ENCODE measurements at places on chromosomes 6 and 20. TPM values are rescaled to one million over a fixed set of nuclear protein-coding genes. Genes with fewer than 3 reads are reported as not detected.

PHACTR3 gene
- total RNA-seq = not detected

VGLL2 gene
- not detected for total RNA-seq

EDN3 gene
- 0.39 TPM for total RNA-seq

MYLK2 gene
- total RNA-seq = 0.31 TPM

ERVFRD-1 gene
- not detected for total RNA-seq

KIF3B gene
- 14.4 TPM for total RNA-seq

SYNDIG1 gene
- not detected for total RNA-seq

FAM184A gene
- 3.0 TPM for total RNA-seq

SYNJ2 gene
- 32.1 TPM for total RNA-seq

GHRH gene
- not detected for total RNA-seq

CTAGE9 gene
- not detected for total RNA-seq

MBOAT1 gene
- total RNA-seq = 14.8 TPM

REM1 gene
- total RNA-seq = not detected

TRIM10 gene
- total RNA-seq = not detected

Measured in activated naive CD8-positive, alpha-beta T cell treated with anti-CD3 and anti-CD28 coated beads, Interleukin-2, amount 10 ng/mL, durations not matched to agents 7 days and 5 days (primary cell).